Activated T-cell treated with anti-CD3 and anti-CD28 coated beads for 48 hours (primary cell): ENCODE measurements at places on chromosomes 11 and 22.

GRCh38 chr11:80831374-80831773 is 1390.5 kb upstream of the TENM4 start:
- DNase-seq: no peak

- DNase-seq: no peak
Observed at GRCh38 chr11:2940921-2941821, 12.0 kb upstream of the PHLDA2 start.

DNA sequence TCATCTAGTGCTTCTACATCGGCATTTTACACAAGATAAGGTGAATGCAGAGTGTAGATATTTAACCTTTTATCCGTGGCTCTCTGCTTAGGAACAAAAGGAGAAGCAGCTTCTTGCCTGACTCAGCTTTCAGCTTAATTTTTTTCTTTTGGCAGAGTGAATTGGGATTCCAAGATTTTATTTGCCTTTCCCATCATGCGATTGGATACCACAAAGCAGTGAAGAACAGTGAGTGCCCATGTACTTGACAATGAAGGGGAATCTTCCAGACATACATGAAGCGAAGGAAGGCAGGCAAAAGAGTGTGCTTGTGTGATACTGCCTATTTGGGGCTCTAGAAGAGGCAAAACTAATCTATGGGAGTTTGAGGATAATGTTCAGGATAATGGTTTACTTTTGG is 17.0 kb upstream of the CHKA start:
- DNase-seq: no peak

GRCh38 chr22:22164541-22165272 is 79.9 kb upstream of the VPREB1 start:
- no peak for DNase-seq

GRCh38 chr11:12669930-12670329 is 4.3 kb upstream of the TEAD1 start:
- no peak for DNase-seq

- DNase-seq: no peak
Observed at GRCh38 chr22:27867085-27867952, 51.7 kb downstream of the PITPNB start.

- DNase-seq: no peak
Observed at GRCh38 chr11:62104816-62105653, 18.8 kb upstream of the INCENP start.

GRCh38 chr11:44310463-44311272 is 729 bp upstream of the ALX4 start:
- DNase-seq: no peak
